ENCODE measurements at places on chromosomes 16 and 17.

DNA sequence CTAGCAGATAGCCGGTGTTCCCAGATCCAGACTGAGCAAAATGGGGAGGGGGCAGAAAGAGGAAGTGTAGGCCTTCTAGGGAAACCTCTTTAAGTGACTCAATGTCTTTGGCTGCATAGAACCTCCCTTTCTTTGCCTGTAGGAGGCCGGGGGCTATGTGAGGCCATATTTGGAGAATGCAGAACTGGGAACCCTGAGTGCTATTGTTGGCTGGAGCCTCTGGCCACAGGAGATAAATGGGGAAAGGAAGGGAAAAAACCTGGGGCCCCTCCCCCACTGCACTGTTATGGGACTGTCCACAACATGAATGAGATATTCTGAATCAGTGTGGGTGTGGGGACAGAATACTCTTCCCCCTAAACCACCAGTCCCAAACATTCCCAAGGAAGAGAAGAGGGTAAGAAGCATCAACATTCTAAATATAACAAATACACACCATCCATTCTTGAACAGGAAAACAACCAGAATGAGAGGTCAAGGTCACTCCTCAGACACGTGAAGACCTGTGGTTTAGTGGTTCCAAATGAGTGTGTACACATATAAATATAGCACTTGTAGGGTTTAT is 2.4 kb downstream of the VPS25 start:
- DNase-seq: peak; percentile 95

- DNase-seq: peak; percentile 77
Measured at GRCh38 chr17:70313086-70313852, 143.9 kb downstream of the KCNJ2 start.

DNA sequence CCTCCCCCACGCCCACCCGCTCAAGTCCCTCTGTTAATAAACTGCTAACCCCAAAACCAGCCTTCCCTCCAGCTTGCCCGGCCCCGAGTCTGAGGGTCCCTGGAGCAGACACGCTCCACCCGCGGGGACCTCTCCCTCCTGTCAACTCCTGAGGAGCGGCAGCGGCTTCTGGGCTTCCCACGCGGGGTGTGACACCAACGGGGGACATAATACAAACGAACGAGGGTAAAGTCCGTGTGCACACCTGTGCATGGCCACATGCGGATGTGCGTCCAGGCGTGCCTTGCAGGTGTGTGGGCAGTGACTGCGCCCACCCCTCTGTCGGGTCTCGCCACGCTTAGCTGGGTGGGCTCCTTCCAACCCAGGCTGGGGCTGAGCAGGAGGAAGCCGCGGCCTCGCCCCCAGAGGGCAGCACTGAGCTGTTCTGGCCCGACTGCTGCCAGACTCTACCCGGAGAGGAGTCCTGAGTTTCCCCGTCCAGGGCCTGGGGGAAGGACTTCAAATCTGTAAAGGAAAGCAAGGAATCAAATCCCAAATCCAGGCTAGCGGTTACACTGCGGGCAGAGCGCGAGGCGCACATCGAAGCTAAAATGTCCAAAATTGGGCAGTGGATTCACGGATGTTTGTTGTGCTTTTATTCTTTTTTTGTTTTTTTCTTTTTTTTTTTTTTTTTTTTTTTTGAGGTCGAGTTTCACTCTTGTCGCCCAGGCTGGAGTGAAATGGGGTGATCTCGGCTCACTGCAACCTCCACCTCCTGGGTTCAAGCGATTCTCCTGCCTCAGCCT is 24.2 kb upstream of the KRT17 start:
- peak; percentile 82 for DNase-seq

- peak; percentile 22 for DNase-seq
Measured at GRCh38 chr17:77555741-77556291, 402.7 kb upstream of the TNRC6C start.

Data from fibroblast of lung (primary cell).